Brain pericyte (primary cell): ENCODE measurements at places on chromosomes 13 and 19.

DNA sequence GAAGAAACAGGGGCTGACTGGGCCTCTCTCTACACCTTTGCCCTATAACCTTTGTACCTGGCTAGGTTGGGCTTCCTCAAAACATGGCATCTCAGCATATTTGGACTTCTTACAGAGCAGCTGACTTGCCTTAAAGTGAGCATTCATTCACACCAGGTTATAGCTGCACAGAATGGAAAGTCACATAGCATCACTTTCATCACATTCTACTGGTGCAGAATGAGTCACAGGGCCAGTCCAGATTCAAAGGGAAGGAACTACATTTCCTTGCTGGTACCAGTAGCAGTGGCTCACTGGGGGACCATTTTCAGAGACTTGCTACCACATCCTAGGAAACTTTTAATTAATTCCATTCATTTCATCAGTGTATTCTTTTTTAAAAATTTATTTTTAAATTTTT is 20.3 kb upstream of the TPTE2 start:
- DNase-seq: no peak

- no peak for DNase-seq
Observed at GRCh38 chr19:413756-414420, 4.9 kb upstream of the C2CD4C start.

- DNase-seq: no peak
Observed at GRCh38 chr13:46605825-46606554, 53.0 kb downstream of the LRCH1 start.

DNA sequence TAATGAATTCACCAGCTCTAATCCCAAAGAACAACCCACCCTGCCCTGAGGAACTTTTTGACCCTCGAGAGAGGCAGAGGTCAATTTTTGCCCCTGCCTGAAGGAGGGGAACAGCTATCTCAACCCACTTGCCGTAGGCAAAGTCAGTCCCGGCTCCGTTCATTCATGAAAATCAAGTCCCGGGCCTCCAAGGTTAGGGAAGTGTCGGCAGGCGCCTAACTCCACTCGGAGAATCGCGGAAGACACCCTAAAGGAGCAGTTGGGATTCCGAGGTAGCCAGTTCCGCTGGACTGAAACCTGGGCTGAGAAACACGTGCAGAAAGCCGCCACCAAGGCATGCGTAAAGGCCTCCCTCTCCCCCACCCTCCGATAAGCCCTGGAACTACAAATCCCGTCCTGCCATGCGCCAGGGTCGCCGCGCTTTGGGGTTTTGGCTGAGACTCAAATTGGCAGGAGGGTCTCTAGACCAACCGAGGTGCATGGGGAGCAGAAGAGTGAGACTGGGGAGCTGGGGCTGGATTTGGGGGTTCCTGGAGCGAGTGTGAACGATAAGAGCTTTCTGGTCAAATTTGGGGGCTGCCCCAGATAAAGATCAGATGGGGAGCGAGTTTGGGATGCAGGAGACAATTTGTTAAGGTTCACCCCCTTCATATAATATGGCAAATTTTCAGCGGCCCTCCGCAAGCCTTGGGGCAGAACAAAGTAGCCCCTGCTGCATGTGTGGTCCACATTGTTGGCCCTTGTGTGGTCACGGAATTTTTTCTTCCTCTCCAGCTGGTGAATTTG is at the start of gene TNPO2:
TNPO2 (minus strand) TSS at position 292 of the 786 bp plus-strand sequence. CDS start 2,955 bp downstream, outside the sequence.
- no peak for DNase-seq

GRCh38 chr19:1942078-1942933 is 1.3 kb downstream of the CSNK1G2 start:
- DNase-seq: no peak

DNA sequence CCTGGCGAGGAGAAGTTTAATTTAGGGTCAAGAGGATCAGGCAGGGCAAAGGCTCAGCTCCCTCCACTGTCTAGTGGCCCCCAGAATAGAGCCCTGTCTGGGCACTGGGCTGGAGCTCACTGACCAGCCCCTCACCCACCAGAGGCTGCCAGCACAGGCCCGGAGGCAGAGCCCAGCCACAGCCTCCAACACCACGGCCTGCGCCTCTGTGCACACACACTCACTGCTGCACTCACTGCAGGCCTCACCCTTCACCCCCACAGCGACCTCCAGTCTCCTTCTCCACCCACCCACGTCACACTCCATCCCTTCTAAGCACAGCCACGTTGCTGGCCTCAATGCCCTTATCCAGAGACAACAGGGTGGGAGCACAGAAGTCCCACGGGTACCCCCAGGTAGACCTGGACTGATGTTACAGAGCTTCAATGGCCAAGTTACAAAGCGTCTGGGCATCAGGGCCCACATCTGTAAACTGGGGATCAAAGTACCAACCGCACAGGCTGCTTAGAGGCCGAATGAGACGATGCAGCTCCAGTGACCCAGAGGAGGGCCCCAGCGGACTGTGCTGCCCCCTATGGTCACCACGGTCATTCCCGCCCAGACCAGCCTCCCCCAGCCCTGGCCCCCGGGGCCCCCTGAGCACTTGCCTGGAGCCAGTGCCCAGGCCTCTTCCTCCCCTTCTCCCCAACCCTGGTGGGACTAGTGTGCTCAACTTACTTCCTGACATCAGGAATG is 4.5 kb upstream of the PRKD2 start:
- DNase-seq: no peak

DNA sequence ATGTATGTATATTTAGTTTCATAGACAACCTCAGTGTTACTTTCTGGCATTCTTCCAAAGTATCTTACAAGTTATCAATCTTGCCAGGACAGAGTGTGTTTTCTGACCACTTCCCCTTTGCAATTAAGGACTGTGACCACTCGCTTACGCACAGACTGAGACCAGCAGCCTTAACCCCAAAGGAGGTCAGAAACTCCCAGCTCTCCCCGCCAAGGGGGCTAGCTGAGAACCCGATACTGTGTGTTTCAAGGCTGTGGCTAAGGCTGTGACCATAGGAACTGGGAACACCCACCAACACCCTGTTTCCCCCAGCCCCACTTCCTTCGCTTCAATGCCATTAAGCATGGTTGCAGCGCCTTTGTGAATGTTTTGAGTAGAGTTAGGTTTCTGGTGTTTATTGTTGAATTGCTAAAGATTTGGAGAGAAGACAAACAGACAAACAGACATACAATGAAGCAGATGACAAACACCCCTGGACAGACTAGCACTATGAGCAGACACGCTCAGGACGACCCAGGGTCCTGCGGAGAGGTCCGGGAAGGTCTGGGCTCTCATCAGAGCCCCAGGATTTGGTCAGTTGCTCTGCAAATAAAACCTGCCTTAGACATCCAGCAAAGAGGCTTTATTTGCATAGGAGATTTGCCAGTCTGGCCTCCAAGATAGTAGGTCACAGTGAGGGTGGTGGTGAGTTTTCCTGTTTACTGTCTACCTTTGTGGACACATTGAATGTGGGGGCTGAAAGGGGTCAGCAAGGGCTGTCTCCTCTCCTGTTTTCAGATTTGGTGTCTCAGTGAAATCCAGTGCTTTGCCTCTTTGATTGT is 25.0 kb upstream of the TNFSF11 start:
- no peak for DNase-seq

GRCh38 chr19:56966225-56966696 is 125.7 kb upstream of the PEG3 start:
- DNase-seq: no peak

DNA sequence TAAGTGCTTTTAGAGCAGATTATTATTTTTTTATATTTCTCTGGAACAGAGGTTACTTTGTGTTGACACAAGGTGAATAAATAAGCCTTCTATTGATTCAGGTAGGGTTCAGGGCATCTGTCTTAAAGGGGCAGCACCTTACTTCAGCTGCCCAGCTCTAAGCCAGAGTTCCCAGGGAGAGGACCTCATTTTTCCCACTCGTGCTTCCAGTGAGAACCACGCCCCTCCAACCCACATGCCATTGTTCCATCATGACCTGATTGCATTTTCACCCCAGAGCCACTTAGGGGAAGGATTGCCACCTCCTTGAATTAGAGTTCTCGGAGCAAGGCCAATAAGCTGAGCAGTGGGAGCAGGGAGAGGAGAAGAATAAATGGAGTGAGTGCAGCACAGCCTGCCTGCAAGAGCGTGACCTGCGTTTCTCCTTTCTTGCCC is 104.3 kb upstream of the FRY start:
- no peak for DNase-seq

DNA sequence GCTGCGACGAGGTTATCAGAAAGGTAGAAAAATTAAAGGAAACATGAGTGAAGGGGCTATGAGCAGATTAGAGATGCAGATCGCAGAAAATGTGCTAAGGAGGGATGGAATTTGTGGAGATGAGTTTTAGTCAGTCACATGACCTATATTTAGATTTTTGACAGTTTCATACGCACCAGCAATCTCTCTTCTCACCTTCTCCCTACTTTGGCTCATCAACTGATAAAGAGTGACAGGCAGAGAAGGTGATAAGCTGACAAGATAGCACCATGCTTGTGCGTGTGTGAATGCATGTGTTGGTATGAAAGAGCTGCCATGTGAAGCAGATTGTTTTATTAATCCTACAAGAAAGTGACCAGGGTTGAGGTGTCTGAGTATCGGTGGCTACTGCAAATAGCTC is 252.6 kb downstream of the RAP2A start:
- DNase-seq: no peak

GRCh38 chr19:36009220-36009619 is 607 bp upstream of the SYNE4 start:
- no peak for DNase-seq

DNA sequence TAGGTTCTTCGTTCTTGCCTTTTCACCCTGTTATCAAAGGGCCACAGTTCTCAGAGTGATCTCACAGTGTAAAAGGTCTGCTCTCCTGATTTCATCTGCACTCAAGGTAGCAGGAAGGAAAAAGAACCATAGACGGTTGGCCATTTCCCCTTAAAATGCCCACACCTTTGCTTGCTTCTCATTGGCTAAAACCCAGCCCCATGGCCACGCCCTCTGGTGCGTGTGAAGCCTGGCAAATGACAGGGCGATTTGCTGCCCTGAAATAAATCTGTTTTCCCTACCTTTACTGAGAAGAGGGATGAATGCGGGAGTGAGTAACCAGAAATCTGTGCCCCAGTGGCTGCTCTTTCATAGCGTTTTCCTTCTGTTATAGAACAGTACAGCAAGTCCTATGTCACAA is 269.3 kb downstream of the POU4F1 start:
- no peak for DNase-seq

DNA sequence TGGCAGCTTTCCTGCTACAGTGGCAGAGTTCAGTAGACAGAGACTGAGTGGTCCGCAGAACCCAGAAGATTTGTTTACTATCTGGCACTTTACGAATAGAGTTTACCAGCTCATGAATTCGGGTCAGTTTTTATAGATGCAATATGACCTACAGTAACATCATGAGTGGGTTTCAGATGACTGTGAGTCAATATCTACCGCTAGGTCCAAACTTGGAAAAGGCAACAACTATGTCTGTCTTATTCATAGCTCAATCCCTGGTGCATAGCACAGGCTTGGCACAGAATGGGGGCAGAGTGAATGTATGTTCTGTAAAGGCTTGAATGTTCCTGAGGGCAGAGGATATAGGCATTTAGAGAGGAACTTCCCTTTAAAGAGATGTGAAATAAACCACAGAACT is 65.2 kb downstream of the RAP2A start:
- DNase-seq: no peak

DNA sequence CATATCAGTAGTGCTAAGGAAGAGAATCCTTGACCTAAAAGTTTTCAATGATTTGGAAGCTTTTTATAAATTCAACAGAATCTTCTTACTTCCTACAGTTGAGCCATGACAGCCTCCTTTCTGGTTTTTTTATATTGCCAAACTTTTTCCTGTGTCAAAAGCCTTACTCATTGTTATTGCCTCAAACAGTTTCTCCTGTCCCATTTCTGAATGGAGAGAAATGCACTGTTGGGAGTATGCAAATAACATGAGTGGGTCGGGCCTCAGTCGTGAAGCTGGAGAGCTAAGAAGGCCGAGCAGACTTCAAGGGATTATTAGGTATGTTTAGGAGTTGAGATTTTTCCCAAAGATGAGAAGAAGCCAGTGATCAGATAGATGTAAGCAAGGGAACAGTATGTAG is 766.4 kb upstream of the KLHL1 start:
- no peak for DNase-seq

- DNase-seq: no peak
Observed at GRCh38 chr19:23263870-23264590, 13.8 kb upstream of the ZNF724 start.

- DNase-seq: no peak
Observed at GRCh38 chr13:87777387-87777786, 106.2 kb downstream of the SLITRK5 start.

- no peak for DNase-seq
Observed at GRCh38 chr13:31952641-31953380, 78.8 kb upstream of the FRY start.

DNA sequence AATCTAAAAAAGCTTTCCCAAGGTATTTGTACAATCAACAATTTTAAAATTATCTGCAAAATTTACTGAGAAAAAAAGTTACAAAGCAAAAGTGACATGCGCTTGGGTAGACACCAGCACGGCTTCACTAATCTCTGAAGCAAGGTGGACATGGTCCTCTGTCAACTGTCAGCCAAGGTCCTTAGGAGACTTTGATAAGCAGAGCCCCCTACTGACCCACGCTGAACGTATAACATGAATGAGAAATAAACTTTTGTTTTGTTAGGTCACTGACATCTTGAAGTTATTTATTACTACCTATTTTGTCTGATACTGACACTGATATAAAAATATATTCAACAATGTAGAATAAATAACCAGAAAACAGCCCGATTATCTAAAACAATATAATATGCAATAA is 100.7 kb upstream of the OBI1 start:
- no peak for DNase-seq

- DNase-seq: no peak
Observed at GRCh38 chr13:91146601-91147000, 200.9 kb upstream of the MIR17HG start.

GRCh38 chr19:3108775-3109174 is 14.6 kb downstream of the GNA11 start:
- no peak for DNase-seq

DNA sequence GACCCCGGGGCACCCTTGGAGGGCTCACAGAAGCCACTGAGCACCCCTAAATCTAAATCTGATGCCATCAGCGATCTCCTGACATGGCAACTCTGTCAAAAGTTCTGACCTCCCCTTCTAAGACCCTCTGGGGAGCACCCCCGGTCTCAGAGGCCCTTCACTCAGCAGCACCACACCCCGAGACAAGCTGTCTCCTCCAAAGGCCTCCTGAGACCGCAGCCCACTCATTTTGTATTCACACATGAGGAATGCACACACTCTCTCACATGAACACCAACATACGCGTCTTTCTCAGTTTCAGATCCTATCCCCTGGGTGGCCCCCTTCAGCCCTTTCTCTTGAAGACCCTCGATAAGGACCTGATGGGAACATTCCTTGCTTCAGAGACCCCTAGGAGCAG is 2.6 kb downstream of the NDUFA11 start:
- DNase-seq: no peak

GRCh38 chr19:56312787-56313657 is 1.6 kb downstream of the ZSCAN5A start:
- no peak for DNase-seq

GRCh38 chr19:14450168-14450874 is 17.2 kb downstream of the PKN1 start:
- DNase-seq: no peak

GRCh38 chr19:5337708-5338655 is 2.6 kb downstream of the PTPRS start:
- no peak for DNase-seq
